ENCODE measurements at places on chromosomes 1 and 21. TPM values are rescaled to one million over a fixed set of nuclear protein-coding genes. Genes with fewer than 3 reads are reported as not detected.

GRCh38 chr1:183070923-183071618 is 47.9 kb downstream of the LAMC1 start:
- DNase-seq: no peak

DNA sequence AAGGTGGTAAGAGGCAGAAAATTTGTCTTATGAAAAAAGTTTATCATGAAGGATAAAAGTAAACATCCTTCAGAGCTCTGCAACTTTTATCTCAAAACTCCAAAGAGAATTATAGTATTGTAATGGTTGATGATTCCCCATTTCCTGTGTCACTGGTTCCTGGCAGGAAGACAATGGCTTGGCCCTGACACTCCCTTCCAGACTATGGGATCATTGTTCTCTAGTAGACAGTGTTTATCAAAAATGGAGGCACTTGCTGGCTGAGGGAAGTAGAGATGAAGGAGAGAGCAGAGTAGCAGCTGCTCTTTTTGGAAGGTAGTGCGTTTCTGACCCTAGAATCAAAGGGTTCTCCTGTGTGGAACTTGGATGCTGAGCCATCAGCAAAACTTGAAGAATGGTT is 145.9 kb upstream of the ATP1B1 start:
- no peak for DNase-seq

DNA sequence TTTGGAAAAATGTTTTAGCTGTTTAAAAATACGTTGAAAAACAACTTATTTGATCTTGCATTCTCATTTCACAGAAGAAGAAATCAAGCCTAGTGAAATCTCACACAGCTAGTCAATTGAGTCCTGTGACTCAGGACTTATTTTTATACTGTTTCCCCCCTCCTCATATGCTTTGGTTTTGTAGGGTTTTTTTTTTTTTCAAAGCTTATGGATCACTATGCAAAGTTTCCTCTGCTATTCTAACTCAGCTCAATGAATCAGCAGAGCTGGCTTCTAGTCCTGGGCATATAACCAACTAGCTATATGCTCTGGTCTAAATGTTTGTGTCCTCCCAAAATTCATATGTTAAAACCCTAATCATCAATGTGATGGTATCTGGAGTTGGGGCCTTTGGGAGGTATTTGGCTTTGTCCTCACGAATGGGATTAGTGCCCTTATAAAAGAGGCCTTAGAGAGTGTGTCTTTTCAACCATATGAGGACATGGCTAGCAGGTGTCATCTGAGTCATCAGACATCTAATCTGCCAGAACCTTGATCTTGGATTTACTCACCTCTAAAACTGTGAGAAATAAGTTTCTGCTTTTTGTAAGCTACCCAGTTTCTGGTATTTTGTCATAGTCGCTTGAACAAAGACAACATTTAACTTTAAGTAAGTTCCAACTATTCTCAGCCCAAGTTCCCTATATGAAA is 317.2 kb upstream of the C1orf87 start:
- no peak for DNase-seq

Gene CNKSR1
- 61.9 TPM for total RNA-seq

Gene ADIPOR1
- 64.4 TPM for total RNA-seq

Gene OPRD1
- total RNA-seq: 0.02 TPM

Gene TLCD4
- total RNA-seq: 14.3 TPM

Measured in psoas muscle (tissue), 8 donors.